ENCODE measurements at places on chromosomes 5 and 9.

- no peak for DNase-seq
These were observed 24.7 kb downstream of the MAPKAP1 start for GRCh38 chr9:125682340-125682739.

DNA sequence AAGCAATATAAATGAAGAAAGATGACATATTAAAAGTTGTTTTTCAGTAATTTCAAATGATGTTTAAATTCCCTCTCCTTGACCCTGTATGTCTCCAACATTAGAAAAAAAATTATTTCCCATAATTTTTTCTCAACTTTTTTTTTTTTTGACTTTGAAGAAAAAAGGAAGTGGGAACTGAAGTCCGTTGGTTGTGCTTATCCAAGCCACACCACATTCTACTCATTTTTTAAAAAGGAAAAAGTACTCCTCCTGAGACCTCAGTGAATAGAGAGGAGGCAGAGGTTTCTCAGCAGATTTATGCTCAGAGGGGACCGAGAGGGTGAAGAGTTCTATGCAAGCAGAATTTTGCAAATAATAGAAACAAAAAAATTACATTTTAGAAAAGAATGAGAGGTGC is 123.3 kb downstream of the PCSK5 start:
- DNase-seq, result no peak

- no peak for DNase-seq
These were observed 18.3 kb upstream of the HSDL2 start for GRCh38 chr9:112361601-112362000.

- no peak for DNase-seq
These were observed 25.7 kb upstream of the FAM81B start for GRCh38 chr5:95365302-95366095.

- DNase-seq, result no peak
These were observed 201.0 kb downstream of the MAPKAP1 start for GRCh38 chr9:125505988-125506438.

DNA sequence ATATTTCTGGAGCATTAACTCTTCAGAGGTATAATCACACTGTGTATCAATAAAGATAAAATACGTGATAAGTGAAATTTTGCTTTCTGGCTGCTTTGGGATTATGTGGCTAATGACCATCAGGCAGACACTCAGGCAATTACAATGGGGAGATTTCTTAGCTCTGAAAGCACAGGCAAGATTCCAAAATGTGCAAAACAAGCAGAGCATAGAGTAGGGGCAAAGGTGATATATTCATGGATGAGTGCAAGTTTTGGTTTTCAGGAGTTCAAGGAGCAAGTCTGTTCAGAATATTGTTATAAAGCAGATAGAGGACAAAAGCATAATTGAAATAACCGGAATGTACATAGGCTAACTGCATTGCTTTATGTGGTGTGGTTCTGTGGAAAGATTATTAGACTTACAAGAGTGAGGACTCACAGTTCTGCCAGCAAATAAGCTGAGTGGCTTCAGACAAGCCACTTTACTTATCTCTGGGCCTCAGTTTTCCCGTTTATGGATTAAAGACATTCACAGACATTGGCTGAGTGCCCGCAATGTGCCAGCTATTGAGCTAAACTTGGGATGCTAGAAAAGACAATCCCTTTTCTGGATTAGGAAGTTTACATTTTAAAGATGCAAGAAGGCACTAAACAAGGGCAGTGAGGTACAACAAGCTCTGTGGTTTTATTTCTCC is 945.6 kb upstream of the ARRDC3 start:
- no peak for DNase-seq
